HT-29 (cell line): ENCODE measurements at places on chromosomes 6 and 20.

DNA sequence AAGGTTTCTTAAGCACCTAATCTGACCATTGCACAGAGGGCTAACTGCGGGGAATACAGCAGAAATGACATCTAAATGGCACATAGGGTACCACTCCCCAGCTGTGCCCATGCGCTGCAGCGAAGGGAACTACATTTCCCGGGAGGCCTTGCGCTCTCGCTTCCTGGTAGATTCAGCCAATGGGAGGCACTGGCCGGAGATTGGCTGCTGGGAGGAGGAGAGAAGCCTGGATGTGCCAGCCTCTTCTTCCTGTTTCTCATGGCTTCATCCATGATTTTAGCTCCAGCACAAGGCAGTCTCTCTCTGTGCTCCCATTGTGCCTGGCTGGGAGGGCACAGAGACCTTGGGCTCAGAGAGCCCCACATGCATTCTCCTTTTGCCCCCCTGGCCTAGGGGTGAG lies 101.7 kb upstream of the FOXA2 start:
- DNase-seq, result peak; percentile 66

DNA sequence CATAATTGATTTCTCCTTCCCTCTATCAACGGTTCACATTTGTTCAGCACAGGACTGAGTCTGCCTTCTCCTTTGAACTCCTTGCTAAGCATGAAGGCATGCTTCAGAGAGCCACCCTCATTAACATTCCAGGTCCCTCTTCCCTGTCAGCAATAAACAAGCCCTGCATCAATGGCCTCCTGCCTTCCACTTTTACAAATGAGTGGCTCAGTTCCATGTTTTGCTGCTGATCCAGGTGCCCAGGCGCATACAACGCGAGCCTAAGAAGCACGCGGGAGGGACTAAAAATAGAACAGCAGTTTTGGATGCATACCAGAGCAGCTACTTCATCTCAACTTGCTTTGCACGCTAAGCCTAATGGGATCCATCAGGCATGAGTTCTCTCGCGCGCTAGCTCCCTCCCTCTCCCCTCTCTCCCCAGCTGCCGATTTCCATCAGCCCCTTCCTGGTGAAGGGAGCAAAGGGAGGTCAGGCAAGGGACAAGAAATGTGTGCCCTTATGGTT lies 53.4 kb downstream of the TRAF3IP2 start:
- DNase-seq, result peak; percentile 52

GRCh38 chr20:57783196-57783595 lies 73.4 kb upstream of the PMEPA1 start:
- DNase-seq, result no peak

DNA sequence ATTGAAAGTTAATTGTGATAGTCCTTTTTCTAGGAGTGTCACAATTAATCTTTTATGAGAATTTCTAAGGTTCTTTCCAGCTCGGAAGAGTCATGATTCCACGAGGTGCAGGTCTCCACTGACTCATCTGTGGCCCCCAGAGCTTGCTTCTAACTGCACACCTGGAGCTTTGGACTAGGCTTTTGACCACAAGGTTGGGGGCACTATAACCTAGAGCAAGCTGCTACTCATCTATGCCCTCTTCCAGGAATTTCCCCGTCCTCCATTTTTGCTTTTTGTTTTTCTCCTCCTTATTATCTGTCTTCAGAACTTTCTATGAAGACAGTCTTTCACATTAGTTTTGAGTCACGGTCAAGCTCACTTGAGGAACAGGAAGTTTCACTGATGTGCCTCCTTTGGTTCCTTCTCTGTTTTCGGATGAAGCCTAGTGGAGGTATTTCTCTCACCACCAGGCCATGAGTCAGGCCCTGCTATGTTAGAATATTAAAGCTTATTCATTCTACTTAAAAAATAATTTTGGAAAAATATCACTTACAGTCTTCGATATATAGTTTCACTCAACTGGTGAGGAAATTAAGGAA lies 119.2 kb upstream of the INSM1 start:
- DNase-seq, result no peak

GRCh38 chr20:21739682-21740081 lies 34.2 kb downstream of the PAX1 start:
- no peak for DNase-seq

DNA sequence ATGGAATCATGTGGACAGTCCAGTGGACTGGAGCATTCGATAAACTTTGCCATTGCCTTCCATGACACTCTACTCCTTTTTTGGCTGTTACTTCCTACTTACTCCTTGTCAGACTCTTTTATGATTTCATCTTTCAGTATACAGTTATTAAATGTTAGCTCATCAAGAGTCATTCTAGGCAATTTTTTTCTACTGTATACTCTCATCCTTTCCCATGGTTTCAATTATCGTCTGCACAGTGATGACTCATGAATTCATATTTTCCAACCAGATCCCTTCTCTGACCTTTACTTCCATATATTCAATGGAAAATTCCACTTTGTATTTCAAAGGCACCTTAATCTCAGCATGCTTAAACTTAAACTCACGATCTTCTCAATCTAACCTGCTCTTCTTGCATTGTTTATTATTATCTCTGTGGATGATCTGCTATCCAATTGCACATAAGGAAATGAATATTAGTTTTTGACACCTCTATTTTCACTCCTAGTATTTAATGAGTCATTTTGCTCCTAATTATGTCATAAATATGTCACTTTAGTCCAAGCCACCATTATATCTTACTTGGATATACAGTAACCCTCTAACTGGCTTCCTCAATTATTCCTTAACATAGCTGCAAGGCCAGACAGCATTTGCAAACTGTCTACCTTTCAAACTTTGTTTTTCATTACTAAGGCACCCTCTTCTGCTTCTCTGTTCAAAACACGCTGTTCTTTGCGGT lies 427.5 kb downstream of the PHF3 start:
- DNase-seq, result peak; percentile 32

DNA sequence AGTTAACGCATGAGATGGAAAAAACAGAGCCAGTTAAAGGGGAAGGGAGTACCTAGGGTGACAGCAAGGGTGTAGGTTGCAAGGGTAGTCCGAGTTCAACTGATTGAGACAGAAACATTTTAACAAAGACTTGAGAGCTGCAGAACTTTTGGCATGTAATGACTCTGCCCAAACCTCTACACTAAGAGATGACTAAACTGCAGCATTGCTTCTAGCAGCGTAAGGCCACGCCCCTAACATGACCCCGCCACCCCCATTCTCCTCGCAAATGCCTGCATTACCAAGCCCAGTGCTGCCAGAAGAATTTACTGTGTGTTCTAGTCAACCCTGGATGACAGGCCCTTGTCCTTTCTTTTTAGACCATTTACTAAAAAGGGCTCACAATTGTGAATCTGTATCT lies 6.3 kb upstream of the HINT3 start:
- no peak for DNase-seq

DNA sequence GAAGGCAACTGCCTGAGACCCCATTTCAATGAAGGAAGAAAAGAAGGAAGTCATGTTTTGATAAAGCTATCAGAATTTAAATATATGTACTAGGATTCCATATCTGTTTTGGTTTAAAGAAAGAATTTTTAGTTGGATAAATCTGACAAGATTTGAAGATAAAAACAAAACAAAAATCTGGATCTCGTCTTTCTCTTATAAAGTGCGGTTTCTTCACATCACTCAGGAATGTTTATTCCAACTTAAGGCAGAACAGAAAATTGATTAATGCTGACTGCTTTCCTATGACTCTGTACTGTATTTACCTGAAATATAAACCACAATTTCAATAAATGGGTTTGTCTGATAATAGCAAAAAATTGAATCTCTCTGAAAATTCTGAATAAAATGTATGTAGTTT lies 439.7 kb downstream of the RFPL4B start:
- no peak for DNase-seq

GRCh38 chr20:33843854-33844253 lies 32.7 kb downstream of the CHMP4B start:
- DNase-seq, result peak; percentile 45

GRCh38 chr6:26271668-26272024 lies 93.4 kb upstream of the BTN3A2 start:
- DNase-seq, result no peak

DNA sequence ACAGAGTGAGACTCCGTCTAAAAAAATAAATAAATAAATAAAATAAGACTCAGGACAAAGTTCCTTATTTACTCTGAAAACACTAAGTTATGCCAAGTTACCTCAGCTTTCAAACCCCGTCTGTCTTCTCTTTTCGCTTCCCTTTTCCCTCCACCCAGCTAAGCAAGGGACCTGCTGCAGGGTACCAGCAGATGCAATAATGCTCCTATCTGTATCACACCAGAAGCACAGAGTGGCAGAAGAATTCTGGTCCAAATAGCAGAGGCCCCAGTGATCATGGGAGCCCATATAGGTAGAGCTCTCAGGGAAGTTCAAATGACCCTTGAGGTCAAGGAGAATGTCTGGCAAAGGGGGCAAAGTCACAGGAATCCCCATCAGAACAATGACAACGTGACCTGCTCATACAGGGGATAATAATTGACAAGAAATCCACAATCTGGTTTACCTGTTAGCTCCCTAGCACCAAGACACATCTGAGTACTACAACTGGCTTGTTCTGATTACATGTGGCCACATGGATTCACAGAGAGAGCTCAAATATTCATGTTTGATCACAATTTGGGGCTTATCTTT lies 8.7 kb downstream of the GCM1 start:
- DNase-seq, result no peak

DNA sequence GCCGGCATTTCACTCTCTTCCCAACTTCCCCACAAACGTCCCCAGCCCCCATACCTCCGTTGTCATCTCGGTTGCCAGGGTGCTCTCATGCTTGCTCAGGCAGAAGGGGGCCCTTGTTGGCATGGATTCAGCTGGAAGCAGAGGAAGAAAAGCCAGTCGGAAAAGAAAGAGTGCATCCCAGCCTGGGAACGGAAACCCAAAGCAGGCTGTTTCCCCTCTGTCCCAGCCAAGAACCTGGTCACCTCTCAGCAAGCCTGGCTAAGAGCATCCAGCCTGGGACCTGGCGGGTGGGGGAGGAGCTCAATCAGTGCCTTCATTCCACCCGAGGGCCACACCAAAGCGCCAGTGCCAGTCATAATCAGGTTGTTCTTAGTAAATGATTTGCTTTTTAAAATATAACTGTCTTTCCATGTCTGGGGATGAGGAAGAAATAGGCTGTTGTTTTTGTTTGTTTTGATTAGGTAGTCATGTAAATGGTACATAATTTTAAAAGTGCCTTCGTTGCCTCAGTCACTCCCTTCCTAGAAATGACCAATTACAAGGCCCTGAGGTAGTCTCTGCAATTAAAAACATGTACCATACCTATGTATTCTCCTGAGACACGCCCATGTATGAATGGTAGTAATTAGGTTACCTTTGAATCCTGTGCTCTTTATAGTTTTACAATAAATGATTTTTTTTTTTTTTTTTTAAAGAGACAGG lies 21.1 kb downstream of the CHMP4B start:
- DNase-seq, result no peak

DNA sequence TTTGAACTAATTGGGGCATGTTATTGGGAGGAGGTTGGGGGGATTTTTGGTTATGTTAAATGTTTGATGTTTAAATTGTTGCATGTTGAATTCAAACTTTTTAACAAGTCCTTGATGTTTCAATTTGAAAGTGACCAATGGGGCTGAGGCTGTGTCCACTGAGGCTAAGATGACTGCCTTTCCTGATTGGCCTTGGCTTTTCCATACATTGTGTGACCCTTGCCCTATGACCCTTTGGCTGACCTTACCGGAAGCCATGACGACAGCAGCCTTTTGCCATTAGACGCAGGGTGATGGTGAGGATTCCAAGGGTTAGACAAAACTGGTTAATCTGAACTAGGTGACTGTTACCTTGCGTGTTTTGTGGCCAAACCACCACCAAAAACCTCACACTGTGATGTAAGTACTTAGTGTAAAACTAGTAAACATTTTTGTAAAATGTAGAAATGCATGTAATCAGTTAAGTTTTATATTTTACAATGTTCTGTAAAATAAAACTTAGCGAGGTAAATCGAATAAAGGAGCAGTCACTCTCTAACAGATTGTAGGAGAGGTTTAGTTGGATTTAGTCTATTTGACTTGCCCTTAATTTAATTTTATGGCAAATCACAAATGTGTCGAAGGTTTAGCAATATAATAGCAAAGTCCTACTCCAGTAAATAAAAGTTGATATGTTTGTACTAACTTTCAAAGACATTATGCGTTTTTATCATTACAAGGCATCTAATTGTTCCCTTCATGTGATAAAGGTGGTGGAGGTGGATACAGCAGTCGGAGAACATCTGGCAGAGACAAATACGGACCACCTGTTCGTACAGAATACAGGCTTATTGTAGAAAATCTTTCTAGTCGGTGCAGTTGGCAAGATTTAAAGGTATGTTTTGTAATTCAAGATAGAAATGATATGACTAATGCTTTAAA lies 1.6 kb downstream of the SRSF6 start:
- peak; percentile 60 for DNase-seq

- DNase-seq, result no peak
Measured at GRCh38 chr6:162728197-162728596, 423 bp downstream of the PACRG start.

GRCh38 chr20:44018942-44019637 lies 104.4 kb downstream of the TOX2 start:
- DNase-seq, result no peak

DNA sequence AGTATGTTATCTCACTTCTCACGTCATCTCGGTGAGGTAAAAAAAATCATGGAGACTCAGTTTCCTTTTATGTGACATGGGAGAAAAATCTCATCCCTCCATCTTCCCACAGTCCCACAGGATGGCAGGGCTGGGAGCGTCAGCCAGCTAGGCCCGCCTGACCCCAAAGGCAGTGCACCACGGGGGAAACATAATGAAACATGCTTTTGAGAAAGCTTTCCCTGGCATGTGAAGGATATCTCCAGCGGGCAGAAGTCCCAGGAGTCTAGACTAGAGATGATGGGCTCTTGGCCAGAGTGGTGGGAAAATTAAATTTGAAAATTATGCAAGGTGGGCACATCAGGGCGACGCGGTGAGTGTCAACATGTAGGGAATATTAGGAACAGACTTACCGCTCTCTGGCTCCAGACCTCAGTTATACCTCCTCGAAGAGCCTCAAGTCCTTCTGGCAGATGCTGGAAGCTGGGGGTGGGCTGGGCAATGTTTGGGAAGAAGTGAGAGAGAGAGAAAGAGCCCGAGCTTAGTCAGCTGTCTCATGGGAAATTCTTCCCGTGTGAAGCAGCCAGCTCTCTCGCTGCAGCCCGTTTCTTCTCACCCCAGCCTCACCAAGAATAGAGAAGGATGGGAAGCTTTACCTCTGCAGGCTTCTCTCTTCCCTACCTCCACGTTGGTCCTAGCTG lies 52.3 kb downstream of the MOCS1 start:
- no peak for DNase-seq
